Left lobe of liver (tissue), 2 donors: ENCODE measurements at places on chromosomes 2 and 18.

- no peak for DNase-seq
Observed at GRCh38 chr2:25322312-25322711, 19.4 kb downstream of the DNMT3A start.

DNA sequence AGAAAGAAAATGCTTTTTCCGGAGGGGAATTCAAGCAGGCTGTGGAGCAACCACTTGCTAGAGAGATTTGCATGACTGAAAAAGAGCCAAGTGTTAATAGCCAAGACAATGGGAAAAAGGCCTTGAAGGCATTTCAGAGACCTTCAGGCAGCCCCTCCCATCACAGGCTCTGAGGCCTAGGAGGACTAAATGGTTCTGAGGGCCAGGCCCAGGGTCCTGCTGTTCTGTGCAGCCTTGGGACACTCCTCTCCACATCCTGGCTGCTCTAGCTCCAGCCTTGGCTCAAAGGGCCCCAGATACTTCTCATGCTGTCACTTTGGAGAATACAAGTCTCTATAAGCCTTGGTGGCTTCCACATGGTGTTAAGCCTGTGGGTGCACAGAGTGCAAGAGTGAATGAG is 81.8 kb downstream of the B3GNT2 start:
- no peak for DNase-seq

- DNase-seq: no peak
Observed at GRCh38 chr18:44840058-44840790, 159.5 kb downstream of the SETBP1 start.

GRCh38 chr2:170587922-170588321 is 127.2 kb upstream of the SP5 start:
- no peak for DNase-seq

GRCh38 chr2:15243762-15244161 is 317.4 kb downstream of the NBAS start:
- no peak for DNase-seq

GRCh38 chr2:694906-695510 is 17.8 kb upstream of the TMEM18 start:
- no peak for DNase-seq

DNA sequence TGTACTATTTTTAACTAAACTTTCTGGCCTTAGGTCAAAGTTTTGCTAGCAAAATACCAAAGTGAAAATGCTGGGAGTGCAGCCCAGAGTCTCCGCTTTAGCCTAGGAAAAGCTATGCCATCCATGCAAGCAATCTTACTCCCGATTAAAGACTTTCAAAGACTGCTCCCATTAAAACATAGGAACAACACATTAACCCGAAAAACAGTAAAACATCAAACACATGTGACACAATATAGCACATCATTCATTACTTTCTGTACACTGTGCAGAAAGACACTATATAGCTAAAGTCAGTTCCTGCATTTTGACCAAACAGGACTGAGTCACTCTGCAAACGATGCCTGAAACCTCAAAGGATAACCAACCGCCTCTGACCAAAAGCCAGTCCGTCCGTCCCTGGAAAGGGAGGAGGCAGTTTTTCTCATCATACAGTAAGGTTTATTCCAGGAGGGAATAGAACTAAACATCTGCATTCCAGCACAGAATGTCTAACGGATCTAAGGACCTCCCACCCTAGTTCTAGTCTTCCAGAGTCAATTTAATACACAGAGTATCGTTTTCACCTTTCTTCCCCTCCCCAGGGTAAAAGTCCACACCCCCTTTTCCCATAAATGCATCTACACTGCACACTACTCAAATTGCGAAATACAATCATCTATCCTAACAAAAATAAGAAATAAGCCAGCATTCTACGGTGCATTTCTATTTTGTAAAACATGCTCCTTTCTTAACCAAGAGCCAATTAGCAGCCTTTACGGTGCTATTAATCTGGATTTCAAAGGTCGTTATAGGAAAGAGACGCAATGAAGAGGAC is 1.7 kb downstream of the ROCK2 start:
- no peak for DNase-seq
